Sciatic nerve (tissue), 2 donors: ENCODE measurements at places on chromosomes 7 and 10.
A peak's percentile ranks its signal among the peaks of the same experiment; 100 is the strongest.

GRCh38 chr7:264541-265191 lies 25.3 kb upstream of the FOXL3 start:
- no peak for DNase-seq

- DNase-seq, result no peak
Observed at GRCh38 chr10:132740588-132740987, 45.4 kb downstream of the NKX6-2 start.

DNA sequence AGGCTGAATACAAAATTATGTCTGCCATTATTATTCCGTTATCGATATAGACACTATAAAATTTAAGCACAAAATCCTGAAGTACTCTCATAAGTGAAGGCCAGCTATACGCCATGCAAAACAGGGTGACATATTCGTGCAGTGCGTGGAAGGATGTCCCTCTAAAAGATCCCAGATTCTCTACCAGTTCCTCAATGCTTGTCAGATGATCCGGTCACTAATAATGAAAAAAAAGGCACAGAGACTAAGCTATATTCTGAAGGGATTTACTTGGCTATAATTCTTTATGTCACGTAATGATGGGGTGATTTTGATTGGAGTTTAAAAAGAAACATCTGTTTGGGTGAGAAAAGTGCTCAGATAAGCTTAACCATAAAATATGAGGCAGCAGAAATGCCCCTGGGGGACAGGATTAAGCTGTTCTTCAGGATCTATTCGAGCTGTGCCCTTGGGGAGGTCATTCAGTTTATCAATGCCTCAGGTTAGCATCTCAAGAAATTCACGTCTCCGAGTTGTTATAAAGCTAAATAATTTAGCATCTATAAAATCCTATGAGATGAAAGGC lies 229.7 kb upstream of the PITRM1 start:
- DNase-seq, result no peak

DNA sequence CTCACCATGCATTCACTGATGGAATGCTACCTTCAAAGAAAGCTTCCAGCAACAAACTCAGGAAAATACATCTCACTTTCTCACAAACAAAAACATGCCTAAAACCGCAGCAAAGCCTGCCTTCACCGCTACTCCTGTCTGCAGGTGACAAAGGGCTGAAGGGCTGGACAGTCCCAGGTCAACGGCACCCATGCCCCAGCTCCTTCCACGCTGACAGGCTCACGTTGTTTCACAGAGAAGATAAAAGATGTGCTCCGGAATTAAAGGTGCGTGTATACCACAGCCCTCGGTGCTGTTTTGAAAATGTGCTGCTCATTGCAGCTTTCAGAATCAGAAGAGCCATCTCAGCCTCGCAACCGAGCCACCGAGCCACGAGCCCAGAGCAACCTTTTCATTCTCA lies 445.0 kb downstream of the PTPRN2 start:
- no peak for DNase-seq

GRCh38 chr7:120833546-120833945 lies 24.4 kb downstream of the TSPAN12 start:
- no peak for DNase-seq

- no peak for DNase-seq
Observed at GRCh38 chr7:135193615-135194081, 17.7 kb downstream of the WDR91 start.

DNA sequence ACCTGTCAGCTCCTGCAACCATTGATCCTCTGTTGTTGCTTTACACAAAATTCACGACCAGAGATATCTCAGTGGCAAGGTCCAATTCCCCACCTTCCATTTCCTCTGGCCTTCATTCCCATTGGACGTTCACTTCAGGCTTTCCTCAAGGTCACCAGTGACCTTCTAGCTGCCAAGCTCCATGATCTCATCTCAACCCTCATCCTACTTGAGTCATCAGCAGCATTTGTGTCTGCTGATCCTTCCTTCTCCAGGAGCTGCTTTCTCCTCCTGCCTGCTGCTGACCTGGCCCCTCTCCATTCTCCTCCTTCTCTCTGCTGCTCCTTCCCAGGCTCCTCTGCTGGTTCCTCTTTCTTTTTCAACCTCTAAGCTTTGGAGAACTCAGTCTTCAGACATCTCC lies 66.2 kb upstream of the C10orf90 start:
- no peak for DNase-seq

GRCh38 chr7:45459476-45459875 lies 114.7 kb upstream of the ADCY1 start:
- no peak for DNase-seq

- no peak for DNase-seq
Observed at GRCh38 chr7:78264105-78264504, 465.5 kb downstream of the PHTF2 start.

- DNase-seq, result no peak
Observed at GRCh38 chr10:66162560-66163143, 763.2 kb upstream of the LRRTM3 start.

- no peak for DNase-seq
Observed at GRCh38 chr7:4226524-4226882, 455.6 kb upstream of the FOXK1 start.

GRCh38 chr10:114403541-114404161 lies 651 bp downstream of the AFAP1L2 start:
- peak; percentile 78 for DNase-seq

- DNase-seq, result no peak
Observed at GRCh38 chr7:30973791-30974604, 10.2 kb downstream of the GHRHR start.

GRCh38 chr7:7292085-7292484 lies 109.7 kb downstream of the C1GALT1 start:
- DNase-seq, result no peak

- DNase-seq, result no peak
Observed at GRCh38 chr10:25049966-25050365, 33.6 kb downstream of the THNSL1 start.

DNA sequence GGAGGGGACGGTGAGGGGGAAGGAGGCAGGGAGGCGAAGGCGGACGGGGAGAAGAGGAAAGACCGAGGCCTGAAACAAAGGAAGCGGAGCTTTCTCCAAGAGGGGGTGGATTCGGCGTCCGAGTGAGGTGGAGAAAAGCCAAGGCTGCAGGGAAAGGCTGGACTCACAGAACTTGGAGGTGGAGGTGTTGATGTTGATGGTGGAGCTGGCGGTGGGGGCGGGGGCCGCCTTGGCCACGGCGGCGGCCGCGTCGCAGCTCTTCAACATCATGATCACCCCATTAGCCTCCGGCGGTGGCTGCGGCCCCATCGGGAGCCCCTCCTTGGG lies 578 bp downstream of the CACUL1 start:
- peak; percentile 68 for DNase-seq

DNA sequence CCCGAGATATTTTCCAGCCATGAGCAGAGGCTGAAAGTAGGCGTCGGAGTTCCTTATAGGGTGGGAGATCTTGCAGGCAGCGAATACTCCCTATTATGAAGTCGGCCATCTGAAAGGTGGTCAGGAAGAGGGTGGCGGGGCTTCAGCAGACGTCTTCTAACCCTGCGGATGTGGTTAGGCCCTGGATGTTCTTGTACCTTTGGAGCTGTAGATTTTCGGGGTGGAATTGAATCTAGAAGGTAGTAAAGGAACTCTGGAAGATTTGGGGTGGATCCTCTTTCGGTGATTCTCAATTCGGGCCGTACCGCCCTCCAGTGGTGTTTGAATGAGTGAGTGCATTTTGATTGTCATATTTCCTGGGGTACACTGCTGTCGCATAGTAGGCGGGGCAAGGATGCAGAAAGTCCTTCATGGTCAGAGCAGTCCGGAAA lies 635 bp downstream of the NUP205 start:
- DNase-seq, result no peak

DNA sequence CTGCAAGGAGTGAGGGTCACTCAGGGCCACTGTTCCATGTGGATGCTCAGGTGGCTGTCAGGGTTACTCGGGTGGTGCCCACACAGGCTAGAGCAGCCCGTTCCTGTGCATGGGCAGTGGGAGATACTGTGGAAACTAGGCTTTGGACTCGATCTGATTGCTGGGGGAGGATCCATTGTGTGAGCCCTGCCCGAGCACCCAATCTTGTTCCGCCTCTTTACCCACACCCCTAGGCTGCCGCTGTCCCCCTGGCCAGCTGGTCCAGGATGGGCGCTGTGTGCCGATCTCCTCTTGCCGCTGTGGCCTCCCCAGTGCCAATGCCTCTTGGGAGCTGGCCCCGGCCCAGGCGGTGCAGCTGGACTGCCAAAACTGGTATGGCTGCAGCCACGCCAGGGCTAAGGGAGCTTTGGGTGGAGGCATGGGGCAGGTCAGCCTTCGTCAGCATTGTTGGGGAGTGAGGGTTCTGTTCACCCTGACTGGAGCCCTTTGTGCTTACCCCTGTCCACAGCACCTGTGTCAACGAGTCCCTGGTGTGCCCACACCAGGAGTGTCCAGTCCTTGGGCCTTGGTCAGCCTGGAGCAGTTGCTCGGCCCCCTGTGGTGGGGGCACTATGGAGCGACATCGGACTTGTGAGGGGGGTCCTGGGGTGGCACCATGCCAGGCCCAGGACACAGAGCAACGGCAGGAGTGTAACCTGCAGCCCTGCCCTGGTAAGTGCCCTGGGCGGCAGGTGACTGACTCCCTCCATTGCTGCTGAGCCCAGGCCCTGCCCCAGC lies 12.4 kb upstream of the ZNF862 start:
- DNase-seq, result no peak

- no peak for DNase-seq
Observed at GRCh38 chr10:96279191-96279641, 7.8 kb upstream of the BLNK start.

- no peak for DNase-seq
Observed at GRCh38 chr7:37027557-37028341, 303.5 kb upstream of the AOAH start.

GRCh38 chr10:79269969-79270368 lies 77.3 kb upstream of the PPIF start:
- no peak for DNase-seq

GRCh38 chr7:114979388-114979787 lies 57.5 kb downstream of the MDFIC start:
- DNase-seq, result no peak

GRCh38 chr7:2220030-2220429 lies 12.7 kb downstream of the MAD1L1 start:
- DNase-seq, result no peak

DNA sequence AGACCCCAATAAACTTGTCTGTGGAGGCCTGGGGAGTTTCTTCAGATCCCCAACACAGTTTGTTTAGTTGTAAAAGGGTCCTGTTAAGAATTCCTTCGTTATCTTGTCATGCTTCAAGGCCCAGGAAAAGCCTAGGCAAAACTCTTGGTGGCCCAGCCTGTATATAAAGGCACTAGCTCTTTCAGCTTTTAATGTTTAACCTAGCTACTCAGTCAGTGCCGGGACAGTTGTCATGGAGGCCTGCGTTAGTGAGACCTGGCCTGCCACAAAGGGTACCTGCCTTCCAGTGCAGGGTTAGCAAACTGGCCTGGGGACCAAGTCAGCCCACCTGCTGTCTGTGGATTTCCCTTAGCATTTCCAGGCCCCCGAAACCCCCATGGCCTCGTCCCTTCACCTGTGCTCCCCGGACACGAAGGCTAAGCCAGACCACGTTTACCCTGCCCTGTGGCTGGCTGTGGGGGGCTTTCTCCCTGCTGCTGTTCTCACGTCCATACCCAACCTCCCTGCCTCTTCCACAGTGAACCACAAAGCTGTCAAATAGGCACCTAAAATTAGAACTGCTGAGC lies 96.9 kb upstream of the PPP2R2D start:
- peak; percentile 42 for DNase-seq

GRCh38 chr7:2357165-2357564 lies 2.5 kb downstream of the EIF3B start:
- no peak for DNase-seq

DNA sequence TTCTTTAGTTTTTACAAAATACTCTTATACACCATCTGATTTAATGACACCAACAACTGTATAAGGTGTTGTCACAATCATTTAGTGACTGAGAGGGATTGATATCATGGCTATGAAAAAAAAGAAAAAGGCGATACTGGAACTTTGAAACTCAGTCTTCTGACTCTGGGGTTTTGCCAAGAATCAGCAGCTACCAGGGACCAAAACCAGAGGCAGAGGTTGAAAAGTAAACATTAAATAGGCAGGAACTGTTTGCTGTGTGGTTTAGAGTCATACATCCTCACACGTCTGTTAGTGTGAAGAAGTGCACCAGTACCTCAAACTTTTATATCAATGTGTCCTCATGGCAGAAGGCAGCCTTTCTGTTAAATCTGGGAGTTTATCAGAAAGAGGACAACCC lies 19.9 kb upstream of the GGCT start:
- DNase-seq, result no peak

DNA sequence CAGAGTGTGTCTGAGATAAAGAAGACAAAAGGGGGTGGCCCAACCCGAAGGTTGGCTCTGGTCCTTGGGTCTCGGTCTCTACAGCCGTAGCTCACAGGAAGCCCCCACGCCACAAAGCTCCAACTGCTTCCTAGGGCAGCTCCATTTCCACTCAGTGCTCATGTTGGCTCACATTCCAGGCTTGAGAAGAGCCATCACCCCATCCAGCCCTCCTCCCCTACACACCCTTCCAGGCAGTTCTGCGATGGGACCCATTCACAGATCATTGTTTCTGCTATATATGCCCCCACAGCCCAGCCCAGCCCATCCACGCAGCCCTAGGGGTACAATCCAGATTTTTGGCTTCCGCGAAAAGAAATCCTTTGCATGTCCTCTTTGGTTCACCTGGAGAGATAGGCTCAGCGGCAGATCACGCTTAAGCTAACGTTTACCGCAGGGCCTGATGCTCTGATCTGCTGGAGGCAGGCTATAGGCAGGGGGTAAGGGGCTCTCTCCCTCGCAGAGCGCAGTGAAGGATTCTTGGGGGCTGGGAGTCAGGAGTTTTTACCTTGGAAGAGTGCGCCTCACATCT lies 6.2 kb upstream of the HOXA11 start:
- no peak for DNase-seq

DNA sequence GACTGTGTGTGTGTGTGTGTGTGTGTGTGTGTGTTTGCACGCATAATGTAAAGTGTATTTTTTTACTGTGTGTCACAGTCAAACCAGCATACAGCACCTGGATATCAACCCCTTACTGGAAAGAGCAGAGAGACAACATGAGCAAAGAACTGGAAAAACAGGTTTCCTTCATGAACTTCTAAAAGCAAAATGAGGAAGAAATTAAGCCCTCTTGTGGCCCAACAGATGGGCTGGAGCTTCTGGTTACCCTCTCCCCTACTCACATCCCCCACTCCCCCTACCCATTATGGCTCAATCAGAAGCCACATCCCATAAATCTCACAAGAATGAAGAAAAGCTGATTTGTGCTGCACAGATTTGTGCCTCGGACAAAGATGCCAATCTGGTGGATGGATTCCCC lies 36.2 kb downstream of the PDE1C start:
- DNase-seq, result no peak

- DNase-seq, result no peak
Observed at GRCh38 chr10:114259824-114260223, 20.8 kb downstream of the VWA2 start.

GRCh38 chr7:16739863-16740622 lies 13.5 kb upstream of the TSPAN13 start:
- DNase-seq, result no peak

DNA sequence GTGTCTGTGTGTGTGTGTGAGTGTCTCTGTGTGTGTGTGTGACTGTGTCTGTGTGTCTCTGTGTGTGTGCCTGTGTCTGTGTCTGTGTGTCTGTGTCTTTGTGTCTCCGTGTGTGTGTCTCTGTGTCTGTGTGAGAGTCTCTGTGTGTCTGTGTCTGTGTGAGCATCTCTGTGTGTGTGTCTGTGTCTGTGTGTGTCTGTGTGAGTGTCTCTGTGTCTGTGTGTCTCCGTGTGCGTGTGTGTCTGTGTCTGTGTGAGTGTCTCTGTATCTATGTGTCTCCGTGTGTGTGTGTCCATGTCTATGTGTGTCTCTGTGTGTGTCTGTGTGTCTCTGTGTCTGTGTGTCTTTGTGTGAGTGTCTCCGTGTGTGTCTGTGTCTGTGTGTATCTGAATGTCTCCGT lies 120.4 kb downstream of the SH2D4B start:
- DNase-seq, result no peak
